Tibial nerve (tissue), 4 donors: ENCODE measurements at places on chromosomes 7 and 10. TPM values are rescaled to one million over a fixed set of nuclear protein-coding genes. Genes with fewer than 3 reads are reported as not detected.
A peak's percentile ranks its signal among the peaks of the same experiment; 100 is the strongest.

The NPY4R gene
- total RNA-seq, result not detected

The PNLIPRP1 gene
- 2.4 TPM for total RNA-seq

The KCNIP2 gene
- 6.1 TPM for total RNA-seq

The MCMBP gene
- total RNA-seq, result 72.3 TPM

The WDFY4 gene
- 5.0 TPM for total RNA-seq

- DNase-seq, result no peak
Measured at GRCh38 chr10:26494018-26494417, 55.9 kb downstream of the APBB1IP start.

GRCh38 chr10:113415246-113415645, 137.6 kb upstream of the HABP2 start:
- DNase-seq, result no peak

- peak; percentile 47 for DNase-seq
Measured at GRCh38 chr7:153567426-153567825, 484.8 kb upstream of the DPP6 start.

DNA sequence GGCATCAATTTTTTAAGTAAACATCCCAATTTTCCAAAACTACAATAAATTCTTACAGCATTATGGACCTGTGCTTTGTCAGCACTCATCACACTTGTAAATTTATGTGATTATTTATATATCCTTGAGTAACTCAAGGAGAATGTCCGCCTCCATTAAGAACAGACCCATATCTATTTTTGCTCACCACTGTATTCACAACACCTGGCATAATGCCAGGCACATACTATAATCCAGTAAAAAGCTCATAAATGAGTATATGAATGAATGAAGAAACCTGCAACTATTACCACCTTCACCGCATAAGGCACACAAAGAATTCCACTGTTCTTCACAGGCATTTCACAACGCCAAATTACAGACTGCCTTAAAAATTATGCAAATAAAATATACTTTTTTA, 46.9 kb downstream of the MINDY3 start:
- no peak for DNase-seq
